ENCODE measurements at places on chromosomes 2 and 18. TPM values are rescaled to one million over a fixed set of nuclear protein-coding genes. Genes with fewer than 3 reads are reported as not detected.

C1GALT1C1L gene
- total RNA-seq, result 0.12 TPM

SFTPB gene
- total RNA-seq, result not detected

ADGRF3 gene
- 0.04 TPM for total RNA-seq

ZNF385B gene
- total RNA-seq, result 22.9 TPM

TTN gene
- total RNA-seq, result 0.53 TPM

RIT2 gene
- not detected for total RNA-seq

PSMA8 gene
- not detected for total RNA-seq

TSHZ1 gene
- total RNA-seq, result 0.15 TPM
